ENCODE measurements at places on chromosomes 4 and X.

- DNase-seq, result no peak
Observed at GRCh38 chr4:120830204-120830603, 92.3 kb downstream of the PRDM5 start.

GRCh38 chr4:158870282-158870625 lies 101.4 kb downstream of the FNIP2 start:
- no peak for DNase-seq

DNA sequence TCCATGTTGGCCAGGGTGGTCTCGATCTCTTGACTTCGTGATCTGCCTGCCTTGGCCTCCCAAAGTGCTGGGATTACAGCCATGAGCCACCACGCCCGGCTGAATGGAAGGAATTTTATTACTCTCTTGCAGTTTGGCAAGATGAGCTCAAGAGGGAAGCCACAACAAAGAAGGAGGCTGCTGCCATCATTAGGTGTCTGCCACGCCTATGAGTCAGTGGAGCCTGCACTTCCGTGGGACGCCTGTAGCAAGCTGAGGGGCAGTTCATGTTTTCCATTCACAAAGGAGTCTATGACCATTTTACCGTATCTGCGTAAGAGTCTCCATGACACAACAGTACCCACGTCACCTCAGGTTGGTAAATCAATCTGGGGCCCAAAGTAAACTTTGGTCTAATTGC lies 51.2 kb upstream of the CHRNA9 start:
- peak; percentile 85 for DNase-seq

DNA sequence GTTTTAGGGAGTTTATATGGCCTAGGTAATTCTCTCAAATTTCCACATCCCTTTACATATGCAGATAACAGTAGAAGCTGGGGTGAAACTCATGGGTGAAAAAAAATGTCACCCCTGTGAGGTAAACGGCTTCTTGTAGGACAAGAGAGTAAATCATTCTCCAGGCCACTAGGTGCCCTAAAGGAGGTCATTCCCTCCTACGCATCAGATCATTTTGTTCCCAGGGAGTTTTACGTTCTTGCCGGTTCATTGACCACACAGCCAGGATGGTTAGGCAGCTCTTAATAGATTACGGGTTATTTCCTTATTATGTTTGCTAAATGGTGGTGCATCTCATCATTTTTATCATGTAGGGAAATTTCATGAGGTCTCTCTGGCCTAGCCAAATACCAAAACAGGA lies 225.8 kb upstream of the NOCT start:
- no peak for DNase-seq

GRCh38 chrX:131405497-131405896 lies 116.4 kb upstream of the IGSF1 start:
- DNase-seq, result no peak

DNA sequence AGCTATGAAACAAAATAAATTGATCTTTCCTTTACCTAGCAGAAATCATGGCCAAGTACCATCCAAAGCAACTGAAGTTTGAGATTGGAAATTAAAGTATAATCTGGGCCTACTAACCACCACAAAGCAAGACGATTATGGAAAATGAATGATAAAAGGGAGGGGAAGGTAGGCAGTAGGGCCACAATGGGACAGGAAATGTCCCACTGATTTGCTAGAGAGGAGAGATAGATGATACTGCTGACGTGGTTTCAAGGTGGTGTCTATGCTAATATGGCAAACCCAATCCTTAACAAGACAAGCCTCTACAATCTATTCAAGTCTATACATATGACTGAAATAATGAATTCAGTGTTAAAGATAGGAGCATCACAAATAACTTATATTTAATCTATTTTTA lies 6.1 kb downstream of the TMPRSS11F start:
- no peak for DNase-seq

DNA sequence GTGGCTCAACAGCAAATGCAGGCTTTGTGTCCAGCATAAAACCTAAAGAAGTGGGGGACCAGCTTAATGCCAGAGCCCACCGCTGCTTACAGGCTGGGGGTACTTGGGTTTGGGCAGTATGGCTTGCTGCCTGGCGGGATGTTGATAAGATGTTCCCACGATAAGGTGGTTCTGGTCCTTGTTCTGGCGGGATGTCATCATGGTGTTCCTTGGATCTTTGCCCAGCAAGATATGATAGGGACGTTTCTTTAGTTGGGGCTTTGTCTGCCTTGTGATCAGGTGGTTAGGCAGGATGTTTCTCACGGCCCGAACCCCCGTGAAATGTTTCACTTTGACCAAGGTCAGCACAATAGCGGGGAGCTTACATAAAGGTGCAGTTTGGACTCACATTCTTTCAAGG lies 35.3 kb downstream of the PNPLA4 start:
- DNase-seq, result no peak

DNA sequence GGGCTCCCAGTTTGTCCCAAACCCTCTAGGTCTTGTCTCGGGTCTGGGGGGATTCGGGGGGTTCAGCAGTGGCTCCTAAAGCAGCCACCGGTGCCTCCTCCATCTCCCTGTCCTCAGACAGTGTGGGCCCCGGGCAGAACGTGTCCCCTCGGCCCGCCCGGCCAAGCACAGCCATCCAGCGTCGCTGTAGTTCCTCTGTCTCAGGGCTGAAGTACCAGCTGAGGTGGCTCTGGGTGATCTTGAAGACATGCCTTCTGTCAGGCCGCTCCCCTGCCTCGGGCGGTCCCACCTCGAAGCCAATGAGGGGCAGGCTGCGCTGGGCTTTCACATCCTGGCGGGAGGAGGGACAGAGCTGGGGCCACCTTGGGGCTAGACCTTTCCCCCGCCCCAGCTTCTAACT lies 5.9 kb downstream of the TSR2 start:
- no peak for DNase-seq

DNA sequence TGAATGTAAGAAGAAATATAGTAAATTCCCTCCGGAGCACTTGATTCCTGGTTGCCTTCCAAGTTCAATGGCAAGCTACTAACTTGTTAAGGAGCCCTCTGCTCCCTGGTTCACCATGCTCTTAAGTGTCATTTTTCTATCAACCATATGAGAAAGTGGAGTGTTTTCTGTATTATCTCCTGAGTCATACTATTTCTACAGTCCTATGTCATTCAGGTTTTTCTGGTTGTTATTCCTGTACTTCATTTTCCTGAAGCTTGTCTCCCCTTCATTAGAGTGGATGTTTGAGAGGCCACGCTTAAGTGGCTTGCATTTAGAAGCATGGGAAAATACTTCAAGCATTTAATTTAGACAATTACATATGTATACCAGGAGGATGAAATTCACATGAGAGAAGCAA lies 14.7 kb upstream of the EPGN start:
- DNase-seq, result no peak

DNA sequence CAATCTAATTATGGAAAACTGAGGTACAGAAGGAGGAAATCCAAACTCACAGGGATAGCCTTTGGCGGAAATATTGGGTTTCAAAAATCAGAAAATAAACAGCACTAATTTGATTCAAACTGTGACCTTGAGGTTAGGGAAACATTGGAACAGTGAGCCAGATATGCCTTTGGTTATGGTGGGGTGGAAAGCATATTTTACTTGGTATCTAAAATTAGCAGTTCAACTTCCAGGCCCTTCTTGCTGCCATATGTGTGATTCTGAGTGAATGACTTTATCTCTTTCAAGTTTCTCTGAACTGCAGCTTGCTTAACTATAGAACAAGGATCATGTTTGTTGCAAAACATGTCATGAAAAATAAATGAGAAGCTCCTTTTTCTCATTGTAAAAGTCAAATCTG lies 240.9 kb upstream of the VEGFC start:
- DNase-seq, result no peak

- DNase-seq, result peak; percentile 27
Observed at GRCh38 chr4:98657531-98658286, 702 bp downstream of the TSPAN5 start.

DNA sequence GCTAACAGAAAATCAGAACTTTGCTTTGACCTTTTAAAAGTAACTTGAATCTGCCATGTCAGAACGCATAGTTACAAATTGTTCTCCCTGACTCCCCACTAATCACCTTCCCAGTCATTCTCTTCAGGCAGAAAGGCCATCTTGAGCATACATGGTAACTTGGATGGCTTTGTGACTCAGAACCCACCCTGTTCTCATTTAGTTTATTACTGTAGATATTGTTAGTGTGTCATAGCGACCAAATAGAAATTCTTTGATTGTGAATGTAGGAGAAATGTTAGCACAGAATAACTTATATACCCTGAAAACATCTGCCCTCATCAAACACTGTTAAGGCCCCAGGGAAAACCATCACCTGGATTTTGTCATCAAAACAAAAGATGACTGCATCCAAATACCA lies 382.0 kb downstream of the MAGEB5 start:
- no peak for DNase-seq

GRCh38 chr4:189771696-189772361 lies 168.8 kb upstream of the FRG1 start:
- DNase-seq, result no peak

- no peak for DNase-seq
Observed at GRCh38 chr4:46211406-46211805, 87.6 kb upstream of the GABRG1 start.

- no peak for DNase-seq
Observed at GRCh38 chr4:112860830-112861690, 188.4 kb upstream of the ANK2 start.

- no peak for DNase-seq
Observed at GRCh38 chr4:1405636-1406393, 427 bp downstream of the NKX1-1 start.

- no peak for DNase-seq
Observed at GRCh38 chr4:79831119-79831528, 241.9 kb downstream of the ANTXR2 start.

GRCh38 chr4:116374815-116375214 lies 710.6 kb downstream of the TRAM1L1 start:
- DNase-seq, result no peak

DNA sequence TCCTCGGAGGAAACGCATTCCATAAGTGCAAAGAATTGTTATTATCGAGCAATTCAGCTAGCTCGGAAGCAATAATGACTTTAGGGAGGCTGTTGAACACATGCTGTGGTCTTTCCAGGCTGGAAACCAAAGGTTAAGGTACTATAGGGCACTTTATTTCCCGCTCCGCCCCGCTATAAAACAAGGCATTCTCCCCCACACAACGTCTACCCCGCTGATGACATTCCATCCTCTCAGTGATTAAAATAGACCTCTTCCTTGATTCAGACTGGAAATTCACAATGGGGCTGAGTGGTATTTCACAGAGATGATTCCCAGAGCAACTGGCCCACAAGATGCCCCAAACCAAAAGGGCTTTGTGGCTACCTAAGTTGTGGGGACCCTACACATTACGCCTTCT lies 196.4 kb downstream of the STIM2 start:
- no peak for DNase-seq

DNA sequence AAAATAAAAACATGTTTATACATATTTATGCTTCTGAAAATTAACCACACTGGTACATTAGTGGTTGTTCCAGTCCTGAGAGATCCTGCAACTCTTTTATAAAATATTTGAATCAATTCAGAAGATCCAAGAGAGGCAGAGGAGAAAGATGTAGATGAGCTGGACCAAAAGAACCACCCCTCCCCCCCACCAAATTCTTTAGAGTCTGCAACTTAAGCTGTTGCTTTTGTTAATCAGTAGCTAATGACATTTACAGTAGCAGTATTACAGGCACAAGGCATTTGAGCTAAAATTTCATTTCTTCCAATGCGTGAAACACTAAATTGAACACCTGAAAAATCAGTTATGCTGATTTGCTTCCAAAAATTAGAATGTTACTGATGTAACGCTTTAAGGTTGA lies 61.5 kb downstream of the PDK3 start:
- DNase-seq, result no peak

DNA sequence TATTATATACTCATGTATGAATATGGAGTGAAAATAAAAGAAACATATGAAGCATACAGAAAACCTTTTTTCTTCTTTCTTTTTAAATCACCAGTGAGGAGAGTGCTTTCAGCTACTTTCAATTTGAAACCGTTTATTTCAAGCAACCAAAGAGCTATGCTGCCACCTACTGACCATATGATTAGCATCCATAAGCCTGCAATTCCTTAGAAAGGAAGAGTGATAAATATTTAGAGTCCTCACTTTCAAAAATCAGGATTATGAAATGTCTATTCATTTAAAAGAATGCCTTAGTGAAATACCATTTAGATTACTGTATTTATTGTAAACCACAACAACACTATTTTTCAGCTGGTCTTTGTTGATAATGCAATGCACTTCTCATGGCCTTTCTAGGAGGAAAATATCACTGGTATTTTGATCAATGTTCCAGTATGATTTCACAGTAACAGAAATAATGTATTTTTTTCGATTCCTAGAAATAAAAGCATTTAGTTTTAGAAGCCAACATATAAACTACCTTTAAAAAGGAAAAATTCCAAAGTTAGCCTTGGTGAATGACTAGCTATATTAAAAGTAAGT lies 667.6 kb downstream of the PCDH18 start:
- DNase-seq, result no peak

GRCh38 chr4:145720656-145721055 lies 40.7 kb downstream of the C4orf51 start:
- no peak for DNase-seq

- DNase-seq, result no peak
Observed at GRCh38 chr4:2745516-2745915, 10.6 kb downstream of the TNIP2 start.

All from CD4-positive, alpha-beta T cell treated with Interleukin-6 at 100 ng/mL for 8 hours (primary cell).